ENCODE measurements at places on chromosomes 6 and 20. TPM values are rescaled to one million over a fixed set of nuclear protein-coding genes. Genes with fewer than 3 reads are reported as not detected.

DNA sequence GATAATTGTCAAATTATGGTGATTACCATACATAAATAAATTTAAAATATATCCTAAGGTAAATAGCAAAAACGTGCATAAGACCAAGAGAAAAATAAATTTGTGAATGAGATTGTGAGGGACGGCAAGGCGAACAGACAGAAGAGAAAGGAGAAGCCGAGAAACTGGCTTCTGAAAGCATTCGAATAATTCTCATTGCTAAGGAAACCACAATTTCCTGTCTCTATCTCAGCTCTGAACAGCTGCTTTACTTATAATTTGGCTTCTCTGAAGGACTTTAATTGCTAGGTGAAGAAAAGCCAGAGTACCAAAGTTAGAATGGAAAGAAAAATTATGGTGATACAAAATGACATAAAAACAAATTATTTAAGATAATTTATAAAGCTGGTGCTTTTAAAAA lies 79.0 kb upstream of the RGS17 start:
- no peak for DNase-seq

- no peak for DNase-seq
These were observed 27.8 kb upstream of the LGSN start for GRCh38 chr6:63347599-63347998.

- no peak for DNase-seq
These were observed 103.8 kb downstream of the NRSN1 start for GRCh38 chr6:24229696-24230405.

GRCh38 chr20:37343212-37343993 lies 2.5 kb upstream of the SRC start:
- no peak for DNase-seq

GRCh38 chr6:100350139-100350538 lies 114.6 kb downstream of the SIM1 start:
- DNase-seq = no peak

GRCh38 chr6:139194740-139195139 lies 59.9 kb downstream of the HECA start:
- no peak for DNase-seq

DNA sequence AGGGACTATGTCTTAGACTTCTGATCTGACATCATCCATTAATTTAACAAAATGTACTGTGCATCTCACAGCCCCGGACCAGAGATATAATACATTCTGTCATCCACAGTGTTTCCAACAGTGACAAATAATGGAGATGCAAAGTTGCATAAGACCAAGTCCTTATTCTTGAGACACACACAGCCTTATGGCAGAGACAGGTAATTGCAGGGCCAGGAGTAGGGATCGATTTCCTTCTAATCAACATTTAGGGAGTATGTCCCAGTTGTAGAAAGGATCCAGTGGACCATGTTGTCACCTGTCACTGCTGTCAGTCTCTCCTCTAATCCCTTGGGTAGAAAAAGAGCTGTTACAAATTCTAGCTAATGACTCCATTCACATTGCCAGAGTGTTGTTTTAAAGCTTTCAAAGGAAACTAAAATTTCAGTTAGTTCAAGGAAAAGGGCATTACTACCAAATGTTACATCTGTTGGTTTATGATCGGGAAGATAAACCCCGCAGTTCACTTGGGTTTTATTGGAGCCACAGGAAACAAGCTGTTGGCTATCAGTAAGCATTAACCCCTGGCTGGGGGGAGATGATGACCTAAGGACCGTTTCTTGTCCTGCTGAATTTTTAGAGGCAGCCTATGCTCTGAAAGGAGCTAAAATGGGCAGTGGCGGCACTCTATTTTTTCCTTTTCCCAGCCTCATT lies 111.4 kb upstream of the ATXN1 start:
- no peak for DNase-seq

Gene LAMP5
- total RNA-seq = not detected
